Tibial artery (tissue), 4 donors: ENCODE measurements at places on chromosomes 5 and 9.

DNA sequence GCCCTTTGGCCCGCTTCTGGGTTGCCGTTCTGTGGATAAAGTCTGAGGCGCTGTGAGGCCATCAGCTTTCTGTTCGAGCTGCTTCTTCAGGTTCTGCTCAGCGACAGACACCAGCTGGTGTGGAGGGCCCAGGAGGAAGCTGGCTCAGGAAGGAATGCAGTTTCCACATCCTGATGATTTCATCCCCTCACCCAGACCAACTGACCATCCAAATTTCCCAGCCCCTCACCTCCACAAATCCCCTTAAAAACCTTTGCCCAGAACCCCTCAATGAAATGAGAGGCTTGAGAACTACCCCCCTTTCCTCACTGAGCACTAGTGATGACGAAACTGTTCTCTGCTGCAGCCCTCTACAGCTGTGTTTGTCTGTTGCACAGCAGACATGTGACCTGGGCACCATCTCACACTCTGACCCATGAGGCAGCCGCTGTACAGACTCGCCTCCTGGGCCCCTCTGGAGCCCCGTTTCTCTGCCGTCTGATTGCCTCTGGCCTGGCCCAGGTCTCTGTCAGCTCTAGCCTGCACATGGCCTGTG is 45.4 kb downstream of the SPATA31C2 start:
- no peak for DNase-seq

- DNase-seq, result no peak
Observed at GRCh38 chr9:134882204-134882785, 1.7 kb downstream of the FCN2 start.

DNA sequence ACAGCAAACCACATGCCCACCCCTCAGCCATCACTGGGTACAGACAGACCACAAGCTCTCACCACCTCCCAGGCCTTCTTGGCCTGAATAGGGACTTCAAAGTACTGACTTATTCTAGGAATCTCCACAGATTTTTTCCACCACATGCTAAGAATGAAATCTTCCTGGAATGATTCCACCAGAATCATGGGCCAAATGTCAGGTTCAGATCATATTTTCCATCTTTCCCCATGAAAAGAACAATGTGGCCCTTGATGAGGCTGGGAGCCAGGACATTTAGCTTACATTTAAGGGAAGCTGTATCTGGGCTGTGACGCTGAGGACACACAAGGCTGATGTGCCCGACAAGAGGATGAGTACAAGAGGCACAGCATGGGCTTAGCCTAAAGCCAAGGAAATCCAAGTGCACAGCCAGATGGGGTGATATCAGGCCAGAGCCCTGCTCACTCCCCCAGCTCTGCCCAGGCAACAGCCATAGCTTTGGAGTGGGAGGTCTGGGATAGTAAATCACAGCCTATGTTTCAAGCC is 28.1 kb downstream of the ACSL6 start:
- no peak for DNase-seq

- DNase-seq, result no peak
Observed at GRCh38 chr5:170353011-170353761, 36.0 kb downstream of the KCNMB1 start.

- no peak for DNase-seq
Observed at GRCh38 chr9:87089929-87090328, 142.6 kb upstream of the GAS1 start.

GRCh38 chr9:131997779-131998178 is 81.9 kb downstream of the MED27 start:
- no peak for DNase-seq

- no peak for DNase-seq
Observed at GRCh38 chr9:91033797-91034196, 232.2 kb downstream of the SYK start.

- DNase-seq, result no peak
Observed at GRCh38 chr5:123916345-123917121, 404.6 kb downstream of the CSNK1G3 start.
